ENCODE measurements at places on chromosomes 12 and 14.

- DNase-seq: no peak
Measured at GRCh38 chr14:98018628-98019027, 1221.4 kb downstream of the VRK1 start.

DNA sequence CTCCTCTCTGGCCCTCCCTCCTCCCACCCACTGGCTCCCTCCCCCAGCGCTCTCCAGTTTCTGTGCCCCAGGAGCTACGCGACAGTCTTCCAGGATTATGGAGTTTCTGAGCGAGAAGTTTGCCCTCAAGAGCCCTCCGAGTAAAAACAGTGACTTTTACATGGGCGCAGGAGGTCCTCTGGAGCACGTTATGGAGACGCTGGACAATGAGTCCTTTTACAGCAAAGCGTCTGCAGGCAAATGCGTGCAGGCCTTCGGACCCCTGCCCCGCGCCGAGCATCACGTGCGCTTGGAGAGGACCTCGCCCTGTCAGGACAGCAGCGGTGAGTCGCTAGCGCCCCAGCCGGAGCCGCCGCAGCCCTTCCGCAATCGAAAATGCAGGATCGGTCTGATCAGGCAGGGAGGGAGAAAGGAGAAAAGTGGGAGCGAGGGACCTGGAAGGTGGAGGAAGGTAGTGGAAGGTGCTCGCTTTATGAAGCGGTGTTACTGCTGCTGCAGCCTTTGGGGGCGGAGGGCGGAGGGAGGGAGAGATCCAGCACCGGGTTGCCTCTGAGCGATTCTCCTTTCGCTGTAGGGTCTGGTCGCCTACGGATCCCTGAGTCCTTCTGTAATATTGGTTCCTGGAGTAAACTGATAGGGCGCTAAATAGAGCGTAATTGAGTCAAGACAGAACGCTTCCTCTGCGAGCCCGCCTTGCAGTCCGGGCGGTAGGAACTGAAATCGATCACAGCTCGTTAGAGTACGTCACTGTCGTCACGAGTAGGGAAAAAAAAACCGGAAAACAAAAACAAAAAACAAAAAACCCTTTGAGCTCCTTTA is at the start of gene ALX1:
ALX1 (plus strand) TSS at position 56 of the 819 bp plus-strand sequence; CDS start at position 98, 42 bp downstream.
- no peak for DNase-seq

- DNase-seq: peak; percentile 46
Measured at GRCh38 chr12:24742378-24742777, 206.5 kb downstream of the BCAT1 start.

DNA sequence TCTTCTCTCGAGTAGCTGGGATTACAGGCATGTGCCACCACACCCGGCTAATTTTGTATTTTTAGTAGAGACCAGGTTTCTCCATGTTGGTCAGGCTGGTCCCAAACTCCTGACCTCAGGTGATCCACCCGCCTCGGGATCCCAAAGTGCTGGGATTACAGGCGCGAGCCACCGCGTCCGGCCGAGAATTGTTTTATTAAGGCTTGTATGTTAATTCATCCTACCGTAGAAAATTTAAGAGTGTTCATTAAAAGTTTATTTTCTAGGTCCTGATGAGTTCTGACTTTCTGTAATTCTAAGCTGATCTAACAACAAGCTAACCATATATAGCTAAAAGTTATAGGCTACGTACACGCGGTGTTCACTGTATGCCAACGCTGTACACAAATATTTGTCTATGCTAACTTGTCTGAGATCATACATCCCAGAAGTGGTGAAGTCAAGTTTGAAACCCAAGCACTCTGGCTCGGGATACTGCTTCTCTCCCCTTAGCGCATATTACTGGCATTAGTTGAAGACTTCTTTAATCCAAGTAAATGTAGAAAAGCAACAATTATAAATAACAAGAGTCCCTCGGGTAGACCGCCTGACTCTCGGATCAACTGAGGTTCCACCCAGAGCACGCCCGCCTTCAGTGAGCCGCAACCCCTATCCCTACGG is 570 bp upstream of the MRPS35 start:
- no peak for DNase-seq

GRCh38 chr14:89566180-89566579 is 149.1 kb upstream of the FOXN3 start:
- DNase-seq: no peak

All from stimulated activated CD4-positive, alpha-beta T cell treated with anti-CD3 and anti-CD28 coated beads, Interleukin-1b, Interleukin-23, amount 100 ng/mL, for 48 hours (primary cell).